ENCODE measurements at places on chromosomes 3 and 15.

- no peak for DNase-seq
Observed at GRCh38 chr3:33380653-33381052, 59.6 kb downstream of the UBP1 start.

DNA sequence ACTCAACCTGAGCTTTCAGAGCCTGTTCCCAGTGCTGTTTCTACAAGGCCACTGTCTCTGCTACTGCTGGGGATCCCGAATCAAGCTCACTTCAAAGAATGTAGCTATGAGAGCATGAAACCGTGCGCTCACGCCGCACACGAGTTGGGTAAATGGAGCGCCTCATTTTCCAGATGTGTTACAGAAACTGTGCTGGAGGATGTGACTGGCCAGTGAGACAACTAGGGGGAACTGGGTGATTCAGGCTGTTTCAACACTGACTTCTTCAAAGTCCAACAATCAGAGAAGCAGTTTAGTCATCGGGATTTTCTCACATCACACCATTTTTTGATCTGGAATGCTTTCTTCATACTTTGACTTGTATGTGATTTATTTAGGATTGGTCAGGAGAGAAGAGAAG is 3.5 kb downstream of the ZNF710 start:
- DNase-seq = peak; percentile 68

DNA sequence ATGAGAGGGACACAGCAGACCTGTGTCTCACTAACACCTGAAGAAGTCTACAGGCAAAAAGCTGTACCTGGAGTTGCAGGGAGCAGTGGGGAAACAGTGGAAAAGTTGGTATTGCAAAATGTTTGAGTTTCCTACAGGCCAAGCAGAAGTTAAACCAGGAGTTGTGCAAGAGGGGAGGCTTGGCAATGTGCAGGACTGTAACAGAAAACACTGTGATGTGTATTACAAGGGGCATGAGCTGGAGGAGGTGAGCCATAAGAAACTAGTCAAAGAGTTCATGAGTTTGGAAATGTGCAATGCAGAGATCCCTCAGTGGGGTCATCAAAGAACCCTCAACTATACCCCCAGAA is 47.1 kb upstream of the SERPINI2 start:
- no peak for DNase-seq

DNA sequence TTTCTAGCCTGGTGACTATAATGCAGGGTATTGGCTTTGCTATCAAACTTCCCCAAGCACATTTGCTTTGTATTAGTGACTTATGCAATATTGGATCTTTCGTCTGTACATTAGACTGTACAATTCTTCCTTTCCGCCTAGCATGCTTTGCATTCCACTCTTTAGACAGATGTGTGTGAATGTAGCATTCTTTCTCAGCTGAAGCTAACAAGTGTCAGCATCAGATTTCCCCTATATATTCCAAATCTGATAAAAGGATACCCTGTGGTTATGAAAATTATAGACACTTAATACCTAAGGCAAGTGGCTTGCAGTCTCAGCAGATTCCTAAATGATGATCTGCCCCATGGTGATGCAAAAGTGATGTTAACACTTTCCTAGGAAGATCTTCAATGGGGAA is 360.1 kb downstream of the CNTN4 start:
- no peak for DNase-seq

DNA sequence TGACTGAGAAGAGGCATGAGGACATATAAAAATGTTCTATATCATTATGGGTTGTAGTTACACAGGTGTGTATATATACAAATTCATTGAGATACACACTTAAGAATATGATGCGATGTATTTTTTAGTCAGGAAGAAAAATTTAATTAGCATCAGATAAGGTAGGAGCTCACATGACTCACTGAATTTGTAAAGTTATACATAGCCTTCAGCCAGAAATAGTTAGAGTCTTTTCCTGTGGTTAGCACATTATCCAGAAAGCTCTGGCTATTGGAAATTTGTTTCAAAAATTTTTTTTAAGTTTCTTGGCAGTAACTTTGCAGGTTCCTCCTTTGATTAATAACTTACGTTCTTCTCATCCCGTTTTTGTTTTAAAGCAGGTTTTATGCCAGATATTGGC is 88.6 kb downstream of the STT3B start:
- no peak for DNase-seq

DNA sequence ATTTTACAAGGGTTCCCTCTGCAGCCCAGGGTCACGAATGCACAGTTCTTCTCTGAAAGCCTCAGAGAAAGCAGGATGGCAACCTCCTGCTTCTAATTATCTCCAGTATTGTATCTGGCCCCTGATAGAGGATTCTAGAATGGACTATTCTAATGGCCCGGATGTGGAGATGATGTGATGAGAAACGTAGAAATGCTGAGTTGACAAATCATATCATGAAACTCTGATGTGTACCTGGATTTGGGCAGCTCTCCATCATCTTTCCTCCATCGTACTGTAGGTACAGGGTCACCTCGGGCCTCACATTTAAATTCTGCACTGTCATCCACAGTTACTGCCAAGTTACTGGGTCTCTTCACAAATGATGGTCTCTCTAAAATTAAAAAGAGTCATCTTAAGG is 1050.8 kb downstream of the ROBO1 start:
- no peak for DNase-seq

DNA sequence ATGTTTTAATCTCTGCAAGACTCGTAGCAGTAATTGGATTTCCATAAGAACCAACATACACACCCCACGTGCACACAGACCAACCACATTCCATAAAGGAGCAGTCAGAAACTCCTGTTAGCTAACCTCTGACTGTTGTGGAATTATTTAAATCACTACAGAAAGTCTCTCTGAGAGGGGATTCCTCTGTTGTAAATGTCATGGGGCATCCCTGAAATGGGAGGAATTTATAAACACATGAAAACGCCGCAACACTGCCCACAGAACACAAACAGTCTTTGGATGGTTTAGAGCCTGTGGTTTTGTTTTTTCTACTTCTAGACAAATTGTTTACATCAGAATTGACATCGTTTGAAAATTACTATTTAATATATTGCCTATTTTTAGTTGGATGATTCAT is 740.1 kb upstream of the GRM7 start:
- peak; percentile 5 for DNase-seq

DNA sequence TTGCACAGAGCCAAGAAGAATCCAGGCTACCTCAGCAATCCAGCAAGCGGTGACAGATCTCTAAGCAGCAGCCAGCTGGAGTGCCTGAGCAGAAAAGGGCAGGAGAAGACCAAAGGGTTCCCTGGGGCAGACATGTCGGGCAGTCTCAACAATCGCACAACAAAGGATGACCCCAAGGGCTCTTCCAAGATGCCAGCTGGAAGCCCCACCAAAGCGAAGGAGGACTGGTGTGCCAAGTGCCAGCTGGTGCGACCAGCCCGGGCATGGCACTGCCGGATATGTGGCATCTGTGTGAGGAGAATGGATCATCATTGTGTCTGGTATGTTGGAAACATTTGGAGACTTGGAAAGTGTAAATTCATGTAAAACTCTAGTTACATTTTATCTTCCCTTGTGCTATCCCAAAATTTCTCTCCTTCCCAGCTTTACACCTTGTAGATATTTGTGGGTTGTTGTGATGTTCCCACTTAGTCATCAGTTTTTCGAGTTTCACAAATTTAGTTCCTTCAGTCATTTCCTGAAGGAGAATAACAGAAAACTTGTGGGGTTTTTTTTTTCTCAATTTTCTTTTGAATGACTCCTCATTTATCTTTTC is 6.4 kb downstream of the ZDHHC23 start:
- no peak for DNase-seq
